GM18507 (cell line): ENCODE measurements at places on chromosomes 1 and 21.

GRCh38 chr1:214581785-214582184 lies 21.2 kb upstream of the CENPF start:
- DNase-seq, result no peak

DNA sequence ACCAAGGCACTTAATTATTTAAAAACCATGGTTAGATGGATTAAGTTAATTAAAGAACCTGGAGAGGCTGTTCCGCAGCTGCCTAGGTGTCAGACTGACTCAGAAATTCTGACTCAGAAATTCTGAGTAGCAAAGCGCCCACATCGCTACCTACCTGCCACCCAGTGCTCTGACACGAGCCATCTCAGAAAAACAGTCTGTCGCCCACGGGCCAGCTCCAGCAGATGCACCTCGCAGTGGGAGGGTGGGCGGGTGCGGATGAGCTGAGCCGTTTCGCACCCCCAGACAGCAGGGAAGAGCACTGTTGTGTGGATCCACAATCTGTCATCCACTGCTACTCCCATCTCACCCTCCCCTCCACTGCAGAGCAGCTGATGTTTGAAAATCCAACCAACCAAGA lies 13.5 kb downstream of the KCNK1 start:
- DNase-seq, result no peak

DNA sequence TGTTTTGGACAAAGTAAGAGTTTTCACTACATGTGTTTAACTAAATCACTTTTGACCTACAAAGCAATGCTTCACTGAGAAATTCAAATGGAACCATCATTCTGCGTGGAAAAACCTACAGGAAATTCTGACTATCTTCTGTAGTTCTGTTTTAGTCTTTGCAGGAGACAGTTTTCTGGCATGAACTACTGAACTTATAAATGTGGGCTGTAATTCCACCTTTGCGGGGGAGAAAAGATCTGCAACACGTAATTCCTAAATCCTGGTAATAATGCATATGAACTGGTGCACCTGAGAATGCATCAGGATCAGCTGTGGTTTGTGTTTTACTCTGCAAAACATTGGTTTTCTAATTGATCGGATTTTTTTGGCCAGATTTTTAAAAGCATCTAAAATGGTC lies 106.0 kb downstream of the VPS13D start:
- no peak for DNase-seq

DNA sequence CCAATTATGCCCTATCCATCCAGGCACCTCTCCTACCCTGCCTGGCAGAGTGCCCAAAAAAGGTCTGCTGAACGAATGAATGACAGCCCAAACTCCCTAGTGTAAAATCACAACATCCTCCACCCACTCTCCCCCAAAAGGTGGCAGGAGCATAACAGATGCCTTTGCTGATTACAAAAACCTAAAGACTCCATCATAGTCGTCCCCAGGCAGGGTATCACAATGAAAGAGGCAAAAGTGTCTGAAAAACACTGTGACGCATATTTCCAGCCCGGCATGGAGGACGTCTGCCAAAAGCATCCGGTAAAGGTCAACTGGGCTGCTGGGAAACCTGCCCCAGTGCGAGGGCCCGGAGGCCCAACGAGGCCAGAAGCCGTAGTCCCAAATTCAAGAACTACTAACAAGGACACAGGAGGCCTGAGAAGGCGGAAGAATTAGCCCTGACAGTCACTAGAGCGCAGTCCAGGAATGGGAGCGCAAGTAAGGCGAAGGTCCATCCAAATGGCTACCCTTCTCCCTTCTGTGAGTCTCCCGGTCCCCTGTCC lies 576 bp downstream of the SMIM12 start:
- no peak for DNase-seq

- no peak for DNase-seq
Measured at GRCh38 chr1:205424901-205425600, 3.2 kb upstream of the LEMD1 start.

GRCh38 chr1:220313576-220313975 lies 41.3 kb upstream of the RAB3GAP2 start:
- DNase-seq, result no peak

DNA sequence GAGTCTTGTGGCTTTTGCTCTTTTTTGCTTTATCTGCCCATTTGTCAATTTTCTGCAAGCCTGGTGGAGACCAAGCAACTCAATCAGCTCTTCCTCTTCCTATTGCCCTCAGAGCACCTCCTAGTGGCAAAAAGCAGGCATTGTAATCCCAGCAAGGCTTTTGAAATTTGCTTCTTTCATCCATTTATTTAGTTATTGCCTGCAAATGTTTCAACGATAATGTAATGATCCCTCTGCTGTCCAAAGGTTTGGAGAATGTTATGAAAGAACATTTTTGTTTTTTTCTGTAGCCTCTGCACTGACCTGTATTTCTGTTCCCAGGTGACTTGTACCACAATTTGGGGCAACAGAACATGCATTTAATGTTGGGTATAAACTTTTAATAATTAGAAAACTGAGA lies 127.8 kb downstream of the GABPA start:
- peak; percentile 7 for DNase-seq

GRCh38 chr1:159936273-159936904 lies 9.0 kb downstream of the IGSF9 start:
- peak; percentile 65 for DNase-seq

GRCh38 chr1:223739366-223740037 lies 27.2 kb downstream of the CAPN2 start:
- DNase-seq, result no peak

DNA sequence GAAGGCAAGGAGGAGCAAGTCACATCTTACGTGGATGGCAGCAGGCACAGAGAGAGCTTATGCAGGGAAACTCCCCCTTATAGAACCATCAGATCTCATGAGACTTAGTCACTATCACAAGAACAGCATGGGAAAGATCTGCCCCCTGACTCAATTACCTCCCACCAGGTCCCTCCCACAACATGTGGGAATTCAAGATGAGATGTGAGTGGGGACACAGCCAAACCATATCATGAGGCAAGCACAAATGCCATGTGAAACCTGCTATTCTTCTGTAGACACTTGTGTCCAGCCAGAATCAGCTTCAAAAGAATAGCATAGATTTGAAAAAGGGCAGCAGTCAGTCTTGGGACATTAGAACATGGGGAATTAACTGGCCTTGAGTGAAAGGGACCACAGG lies 32.2 kb upstream of the UBE2U start:
- DNase-seq, result no peak

DNA sequence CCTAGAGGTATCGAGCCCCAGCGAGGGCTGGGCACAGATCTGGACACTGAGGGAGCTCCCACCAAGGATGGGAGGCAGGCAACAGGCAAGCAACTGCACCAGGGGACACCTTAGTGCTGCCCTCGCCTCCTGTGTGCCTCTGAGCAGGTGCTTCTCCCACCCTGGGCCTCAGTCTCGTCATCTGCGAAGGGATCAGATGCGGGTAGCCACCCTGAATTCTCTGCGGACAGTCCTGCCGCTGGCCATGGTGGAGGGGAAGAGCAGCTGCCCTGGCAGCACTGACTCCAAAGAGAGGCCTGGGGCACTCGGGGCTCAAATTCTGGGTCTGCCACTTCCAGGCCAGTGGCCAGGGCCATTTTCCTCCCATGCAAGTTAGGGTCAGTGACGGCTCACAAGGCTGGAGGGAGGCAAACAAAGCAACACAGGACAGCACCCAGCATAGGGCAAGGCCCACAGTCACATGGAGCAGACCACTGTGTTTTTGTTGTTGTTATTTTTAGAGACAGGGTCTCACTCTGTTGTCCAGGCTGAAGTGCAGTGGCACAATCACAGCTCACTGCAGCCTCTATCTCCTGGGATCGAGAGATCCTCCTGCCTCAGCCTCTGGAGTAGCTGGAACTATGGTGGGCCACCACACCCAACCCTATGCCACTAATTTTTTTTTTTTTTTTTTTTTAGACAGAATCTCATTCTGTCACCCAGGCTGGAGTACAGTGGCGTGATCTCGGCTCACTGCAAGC lies 7.1 kb upstream of the SDC3 start:
- no peak for DNase-seq
